Mesothelial cell of epicardium (in vitro differentiated cells): ENCODE measurements at places on chromosomes 7 and 10. TPM values are rescaled to one million over a fixed set of nuclear protein-coding genes. Genes with fewer than 3 reads are reported as not detected.
A peak's percentile ranks its signal among the peaks of the same experiment; 100 is the strongest.

DNA sequence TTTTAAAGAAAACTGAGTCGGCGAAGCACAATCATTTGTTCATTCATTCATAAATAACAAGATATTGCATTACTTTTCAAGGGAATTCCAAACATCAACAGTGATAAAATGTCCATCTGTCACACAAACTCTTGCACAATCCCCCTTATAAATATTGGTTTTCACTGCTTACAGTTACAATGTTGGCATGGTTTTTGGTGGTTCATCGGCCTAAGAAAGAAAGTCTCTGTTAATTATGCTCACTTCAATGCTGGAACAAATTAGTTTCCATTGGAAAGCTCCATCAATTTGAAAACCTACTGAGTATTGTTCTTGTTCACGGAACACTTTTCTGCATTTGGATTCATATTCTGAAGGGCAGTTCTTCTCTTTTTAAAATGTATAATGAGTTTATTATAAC lies 188.5 kb downstream of the JAZF1 start:
- no peak for DNase-seq

GRCh38 chr10:3911241-3911640 lies 126.2 kb upstream of the KLF6 start:
- DNase-seq, result no peak

DNA sequence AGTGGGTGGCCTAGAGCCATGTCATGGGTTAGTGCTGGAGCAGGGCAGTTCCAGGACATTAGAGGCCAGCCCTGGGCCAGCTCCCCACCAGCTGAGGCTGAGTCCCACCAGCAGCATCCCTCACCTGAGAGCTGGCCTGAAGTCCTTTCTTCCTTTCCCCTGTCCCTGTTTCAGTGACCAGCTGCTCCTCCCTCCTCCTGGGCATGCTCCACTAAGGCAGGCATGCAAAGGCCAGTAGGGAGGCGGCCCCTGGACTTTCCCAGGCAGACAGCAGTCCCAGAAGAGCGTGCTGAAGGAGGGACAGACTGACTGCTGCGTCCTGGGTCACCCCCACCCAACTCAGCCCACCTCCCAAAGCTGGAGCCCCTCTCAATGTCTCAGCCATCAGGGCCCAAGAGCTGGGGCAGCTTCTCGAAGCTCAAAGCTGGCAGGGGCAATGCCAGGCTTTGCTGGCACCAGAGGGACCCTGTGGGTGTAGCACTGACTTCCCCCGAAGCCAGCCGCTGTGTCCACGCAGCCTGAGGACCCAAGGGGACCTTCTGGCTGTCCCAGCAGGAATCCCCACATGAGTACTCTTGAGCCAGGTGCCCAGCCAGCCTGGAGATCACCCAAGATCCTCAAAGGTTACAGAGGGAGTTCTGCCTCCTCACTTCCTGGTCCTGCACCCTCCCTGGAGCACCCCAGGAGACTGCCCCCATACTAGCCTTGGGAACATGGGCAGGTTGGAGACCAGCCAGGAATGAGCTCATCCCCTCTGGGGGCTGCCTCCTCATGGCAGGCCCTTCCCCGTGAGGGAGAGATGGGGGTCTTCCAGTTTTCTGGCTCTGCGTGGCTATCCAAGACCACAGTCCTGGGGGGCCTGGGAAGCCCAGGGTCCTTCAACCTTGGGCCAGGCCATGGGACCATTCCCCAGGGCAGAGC lies 35.2 kb upstream of the RET start:
- DNase-seq, result peak; percentile 31

Gene NPFFR1
- total RNA-seq, result 0.11 to 0.14 TPM (median 0.13 TPM) in 3 replicates

Gene NPTX2
- total RNA-seq, result 0.70 to 1.4 TPM (median 1.1 TPM) in 3 replicates
